ENCODE measurements at places on chromosomes 6 and 20.
A peak's percentile ranks its signal among the peaks of the same experiment; 100 is the strongest.

DNA sequence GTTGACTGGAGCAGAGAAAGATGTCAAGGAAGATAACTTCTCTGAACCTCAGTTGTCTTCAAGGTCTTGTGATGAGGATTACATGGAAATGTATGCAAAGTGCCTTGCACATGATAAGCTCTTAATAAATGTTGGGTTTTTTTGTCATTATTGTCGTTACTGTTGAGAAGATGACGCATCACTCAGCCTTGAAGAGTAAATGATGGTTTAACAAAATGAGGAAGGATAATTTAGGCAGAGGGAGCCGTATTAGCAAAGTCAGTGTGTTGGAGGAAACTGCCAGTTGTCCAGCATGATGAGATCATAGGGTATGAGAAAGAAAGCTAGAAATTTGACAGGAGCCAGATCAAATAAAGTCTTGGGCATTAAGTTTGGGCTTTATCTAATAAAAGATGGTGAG lies 8.8 kb upstream of the SUPT3H start:
- no peak for DNase-seq

GRCh38 chr20:47872341-47872740 lies 87.1 kb upstream of the SULF2 start:
- no peak for DNase-seq

- DNase-seq: no peak
These were observed 126.3 kb downstream of the UST start for GRCh38 chr6:148873154-148873553.

DNA sequence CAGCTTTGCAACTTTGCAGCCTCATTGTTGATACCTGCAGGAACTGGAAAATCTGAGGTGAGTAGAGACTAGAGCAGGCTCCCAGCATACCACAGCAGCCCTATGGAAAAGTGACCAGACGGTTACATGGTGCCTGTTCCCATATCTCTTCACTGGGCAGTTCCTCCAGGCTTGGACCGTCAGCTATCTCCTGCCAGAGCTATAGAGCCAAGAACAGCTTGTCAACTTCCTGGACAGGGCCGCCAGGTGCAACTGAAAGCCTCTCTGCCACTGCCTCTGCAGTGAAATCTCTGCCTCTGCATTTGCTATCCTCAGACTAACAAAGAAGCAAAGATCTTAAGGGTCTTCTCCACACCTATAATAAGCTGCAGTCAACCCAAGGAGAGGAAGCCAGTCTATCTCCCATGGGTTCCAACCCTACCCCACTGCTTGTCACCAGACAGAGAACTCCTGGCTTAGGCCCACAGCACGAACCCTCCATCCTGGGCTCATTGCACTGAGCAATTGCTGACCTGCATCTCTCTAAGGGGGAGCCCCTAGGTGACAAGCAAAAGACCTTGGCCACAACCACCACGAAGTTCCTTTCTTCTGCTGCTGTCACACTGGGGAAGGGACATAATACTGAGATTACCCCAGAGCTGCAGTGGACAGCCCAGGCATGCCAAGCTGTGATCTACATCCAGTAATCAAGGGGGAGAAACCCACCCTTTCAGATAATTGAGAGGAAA lies 60.1 kb upstream of the KHDRBS2 start:
- DNase-seq: no peak

- DNase-seq: no peak
These were observed 108.7 kb downstream of the ZFAND3 start for GRCh38 chr6:37928217-37928616.

DNA sequence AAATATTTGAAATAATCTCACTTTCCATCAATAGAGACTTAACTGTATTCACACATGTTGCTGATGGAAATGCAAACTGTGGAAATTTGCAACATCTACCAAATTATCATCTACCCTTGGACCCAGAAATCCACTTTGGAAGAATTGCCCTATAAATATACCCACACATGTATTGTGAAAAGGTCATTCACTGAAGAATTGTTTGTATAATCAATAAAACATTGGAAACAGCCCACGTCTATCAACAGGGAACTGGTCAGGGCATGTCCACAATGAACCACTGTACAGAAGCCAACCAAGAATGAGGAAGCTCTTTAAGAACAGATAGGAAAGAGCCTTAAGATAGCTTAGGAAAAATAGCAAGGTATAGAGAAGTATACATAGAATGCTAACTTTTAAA lies 36.2 kb downstream of the PXDC1 start:
- no peak for DNase-seq

DNA sequence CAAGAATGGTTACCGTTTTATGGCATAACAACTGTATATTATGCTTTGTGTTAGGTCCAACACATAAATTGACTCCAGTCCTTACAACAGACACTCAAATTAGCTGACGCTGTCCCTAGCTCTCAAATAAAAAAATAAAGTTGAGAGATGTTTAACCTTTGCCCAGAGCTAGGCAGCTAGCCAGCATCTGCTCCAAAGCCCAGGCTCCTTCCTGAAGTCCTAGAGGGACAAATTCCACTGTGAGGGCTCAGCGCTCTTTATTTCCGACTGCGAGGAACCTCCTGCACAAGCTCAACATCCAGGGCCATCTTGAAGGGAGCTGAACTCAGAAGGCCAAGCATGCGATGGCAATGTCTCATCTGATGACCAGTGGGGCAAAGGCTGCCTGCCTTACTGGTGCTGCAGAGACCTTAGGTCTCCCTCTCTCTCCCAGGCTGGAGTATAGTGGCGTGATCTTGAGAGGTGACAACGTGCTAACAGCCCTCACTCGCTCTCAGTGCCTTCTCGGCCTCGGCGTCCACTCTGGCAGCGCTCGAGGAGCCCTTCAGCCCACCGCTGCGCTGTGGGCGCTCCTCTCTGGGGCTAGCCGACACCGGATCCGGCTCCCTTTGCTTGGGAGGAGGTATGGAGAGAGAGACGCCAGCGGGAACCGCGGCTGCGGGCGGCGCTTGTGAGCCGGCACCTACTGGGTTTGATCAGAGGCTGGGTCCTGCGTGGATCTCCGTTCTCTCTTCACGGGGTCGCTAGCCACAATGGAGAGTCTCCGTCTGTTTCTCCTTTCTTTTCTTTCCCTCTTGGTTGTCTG lies 24.7 kb upstream of the GFOD1 start:
- peak; percentile 6 for DNase-seq

GRCh38 chr6:97674802-97675201 lies 391.8 kb upstream of the MMS22L start:
- no peak for DNase-seq

GRCh38 chr20:22394583-22394982 lies 189.8 kb downstream of the FOXA2 start:
- no peak for DNase-seq

DNA sequence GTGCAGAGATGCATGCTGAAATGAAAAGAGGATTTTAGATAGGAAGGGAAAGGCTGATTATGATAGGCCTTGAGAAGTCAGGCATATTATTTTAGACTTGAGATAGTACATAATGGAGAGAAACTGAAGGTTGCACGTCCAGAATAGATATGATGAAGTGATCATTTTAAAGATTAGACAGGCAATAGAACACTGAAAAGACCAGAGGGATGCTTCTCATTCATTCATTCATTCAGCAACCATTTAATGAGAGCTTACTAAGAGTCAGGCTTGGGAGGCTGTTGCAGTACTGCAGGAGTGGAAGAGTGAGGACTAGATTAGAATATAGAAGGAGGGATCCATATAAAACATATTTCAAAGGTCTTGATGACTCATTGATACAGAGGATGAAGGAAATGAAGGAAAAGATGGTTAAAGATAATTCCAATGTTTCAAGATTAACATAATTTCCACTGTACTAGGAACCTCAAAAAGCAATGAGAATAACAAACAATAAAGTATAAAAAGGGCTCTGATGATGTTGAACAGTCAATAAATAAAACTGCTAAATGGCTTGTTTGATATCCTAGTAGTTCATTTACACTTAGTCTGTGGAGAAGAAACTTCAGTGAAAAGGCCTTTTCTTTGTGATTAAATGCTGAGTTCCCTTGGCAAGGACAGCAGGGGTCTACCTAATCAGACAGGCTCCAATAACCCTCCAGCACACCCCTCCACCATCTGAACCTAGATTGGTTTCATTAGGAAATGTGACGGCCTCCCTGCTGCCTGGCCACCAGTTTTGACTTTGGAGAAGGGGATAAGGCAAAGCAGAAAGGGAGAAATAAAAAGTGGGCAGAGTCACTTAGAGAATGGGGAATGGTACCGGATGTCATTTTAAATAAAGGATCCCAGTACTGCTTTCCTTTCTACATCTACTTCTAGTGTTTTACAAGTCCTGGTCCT lies 5.3 kb upstream of the FBXO9 start:
- no peak for DNase-seq

GRCh38 chr6:118652051-118652615 lies 742 bp upstream of the CEP85L start:
- DNase-seq: no peak
